A549 treated with Mapracorat at 1 μM for 4 hours (cell line): ENCODE measurements at places on chromosomes 7 and 10. TPM values are rescaled to one million over a fixed set of nuclear protein-coding genes. Genes with fewer than 3 reads are reported as not detected.

TMEM273 gene
- not detected in 5 replicates for total RNA-seq

OR9A2 gene
- not detected in 5 replicates for total RNA-seq

MEOX2 gene
- not detected in 5 replicates for total RNA-seq

ZNF503 gene
- total RNA-seq: 6.6 to 10.4 TPM (median 9.6 TPM) in 5 replicates

CHPF2 gene
- total RNA-seq: 34.7 to 47.0 TPM (median 45.1 TPM) in 5 replicates

GIMAP5 gene
- total RNA-seq: 0.08 TPM in 1 of 5 replicates, not detected in the others

AKR1D1 gene
- not detected in 5 replicates for total RNA-seq

KIF11 gene
- total RNA-seq: 30.2 to 37.4 TPM (median 35.0 TPM) in 5 replicates

AKR1C1 gene
- total RNA-seq: 488 to 635 TPM (median 578 TPM) in 5 replicates

FAM24B gene
- 11.3 to 13.7 TPM (median 12.7 TPM) in 5 replicates for total RNA-seq

ENTPD1 gene
- total RNA-seq: 0.15 TPM in 1 of 5 replicates, not detected in the others

CAMK2B gene
- 0.12 to 0.58 TPM (median 0.23 TPM) in 5 replicates for total RNA-seq

FBXL13 gene
- total RNA-seq: 0.39 to 0.58 TPM (median 0.42 TPM) in 5 replicates

ZNF277 gene
- total RNA-seq: 10.5 to 16.0 TPM (median 13.1 TPM) in 5 replicates

KIN gene
- 11.4 to 14.1 TPM (median 13.8 TPM) in 5 replicates for total RNA-seq

KCND2 gene
- total RNA-seq: not detected in 5 replicates

NKX1-2 gene
- 0.04 to 0.06 TPM in 2 of 5 replicates, not detected in the others for total RNA-seq

CASTOR2 gene
- total RNA-seq: 2.5 to 4.5 TPM (median 3.3 TPM) in 5 replicates

KCNMA1 gene
- 40.3 to 86.3 TPM (median 68.8 TPM) in 5 replicates for total RNA-seq

ADIRF gene
- not detected in 5 replicates for total RNA-seq

GPR146 gene
- 1.7 to 2.3 TPM (median 1.9 TPM) in 5 replicates for total RNA-seq

COL28A1 gene
- total RNA-seq: 0.45 to 0.98 TPM (median 0.65 TPM) in 5 replicates

NRG3 gene
- not detected in 5 replicates for total RNA-seq

NDUFB8 gene
- total RNA-seq: 265 to 289 TPM (median 277 TPM) in 5 replicates

COL17A1 gene
- total RNA-seq: 1.5 to 3.0 TPM (median 1.7 TPM) in 5 replicates

MARVELD1 gene
- total RNA-seq: 43.9 to 51.9 TPM (median 51.6 TPM) in 5 replicates

ANKRD22 gene
- total RNA-seq: 0.22 to 0.35 TPM (median 0.30 TPM) in 5 replicates

TMEM236 gene
- total RNA-seq: 0.02 to 0.08 TPM (median 0.03 TPM) in 5 replicates

KCNH2 gene
- 1.6 to 2.2 TPM (median 2.0 TPM) in 5 replicates for total RNA-seq

SORCS3 gene
- total RNA-seq: not detected in 5 replicates

HMX2 gene
- 0.08 to 0.23 TPM (median 0.14 TPM) in 4 of 5 replicates, not detected in the other for total RNA-seq

CUTC gene
- total RNA-seq: 31.5 to 33.4 TPM (median 32.0 TPM) in 5 replicates

CWF19L1 gene
- 19.3 to 24.6 TPM (median 19.5 TPM) in 5 replicates for total RNA-seq

TLX1 gene
- not detected in 5 replicates for total RNA-seq

PRRT4 gene
- total RNA-seq: 0.37 to 0.42 TPM (median 0.40 TPM) in 4 of 5 replicates, not detected in the other

RBM20 gene
- total RNA-seq: 2.3 to 3.2 TPM (median 3.0 TPM) in 5 replicates

ASB10 gene
- total RNA-seq: not detected in 5 replicates

ADGRA1 gene
- total RNA-seq: 0.05 to 0.40 TPM (median 0.14 TPM) in 5 replicates

SFMBT2 gene
- total RNA-seq: 7.0 to 9.0 TPM (median 8.1 TPM) in 5 replicates

MSANTD7 gene
- total RNA-seq: 10.8 to 12.2 TPM (median 11.4 TPM) in 5 replicates

CALY gene
- 0.33 to 1.6 TPM (median 0.74 TPM) in 5 replicates for total RNA-seq
